ENCODE measurements at places on chromosomes 16 and 17.

GRCh38 chr16:54173490-54173889, 113.1 kb downstream of the IRX3 start:
- DNase-seq: no peak

DNA sequence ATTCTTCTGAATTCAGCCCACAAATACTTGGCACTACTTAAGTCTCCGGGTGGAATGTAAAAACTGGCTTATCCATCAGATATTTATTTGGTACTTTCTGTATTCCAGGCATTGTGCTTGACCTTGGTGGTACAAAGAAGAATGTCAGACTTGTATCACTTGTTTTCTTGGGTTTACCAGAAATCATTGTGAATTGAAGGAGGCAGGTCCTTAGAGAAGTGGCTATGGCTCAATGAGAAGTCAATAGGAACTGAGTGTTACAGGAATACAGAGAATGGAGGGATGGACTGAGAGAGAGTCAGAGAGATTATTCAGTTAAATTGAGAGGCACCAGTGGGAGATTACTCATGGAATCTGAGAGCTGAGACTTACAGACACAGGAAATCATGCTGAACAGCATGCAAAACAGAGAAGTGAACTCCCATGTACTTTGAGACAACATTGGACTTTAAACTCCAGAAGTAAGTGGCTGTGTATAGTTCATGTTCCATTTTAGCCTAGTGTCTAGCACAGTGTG, 704.1 kb downstream of the CDH11 start:
- DNase-seq: no peak

- DNase-seq: no peak
These were observed 27.9 kb upstream of the SSTR5 start for GRCh38 chr16:1044460-1045309.

- no peak for DNase-seq
These were observed 8.8 kb downstream of the MMP25 start for GRCh38 chr16:3054965-3055733.

DNA sequence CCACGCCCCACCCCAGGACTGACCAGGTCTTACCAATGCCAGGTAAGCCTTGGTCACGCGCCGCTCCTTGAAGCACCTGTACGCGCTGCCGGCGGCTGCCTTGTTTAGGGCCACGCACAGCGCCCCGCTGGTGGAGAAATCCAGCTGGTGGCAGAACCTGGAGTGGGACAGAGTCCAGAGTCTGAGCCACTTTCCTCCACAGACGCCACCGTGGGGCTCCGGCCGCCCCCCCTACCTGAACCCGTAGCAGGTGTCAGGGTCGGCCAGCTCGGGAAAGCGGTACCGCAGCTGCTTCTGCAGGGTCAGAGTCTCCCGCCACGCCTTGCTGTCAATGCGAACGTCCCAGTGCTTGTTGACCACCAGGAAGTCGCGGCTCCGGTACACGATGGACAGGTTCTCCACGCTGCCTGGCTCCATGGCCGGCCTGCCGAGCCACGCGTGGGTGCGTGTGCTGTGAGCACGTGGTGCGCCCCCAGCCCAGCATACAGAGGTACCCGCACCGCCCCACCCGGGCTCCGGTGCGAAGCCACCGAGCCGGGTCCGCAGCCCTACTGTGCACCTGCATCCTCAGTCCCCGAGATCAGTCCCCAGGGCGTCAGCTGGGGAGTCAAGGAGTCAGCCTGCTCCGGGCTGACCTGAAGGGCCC, 737 bp downstream of the RPUSD1 start:
- no peak for DNase-seq

DNA sequence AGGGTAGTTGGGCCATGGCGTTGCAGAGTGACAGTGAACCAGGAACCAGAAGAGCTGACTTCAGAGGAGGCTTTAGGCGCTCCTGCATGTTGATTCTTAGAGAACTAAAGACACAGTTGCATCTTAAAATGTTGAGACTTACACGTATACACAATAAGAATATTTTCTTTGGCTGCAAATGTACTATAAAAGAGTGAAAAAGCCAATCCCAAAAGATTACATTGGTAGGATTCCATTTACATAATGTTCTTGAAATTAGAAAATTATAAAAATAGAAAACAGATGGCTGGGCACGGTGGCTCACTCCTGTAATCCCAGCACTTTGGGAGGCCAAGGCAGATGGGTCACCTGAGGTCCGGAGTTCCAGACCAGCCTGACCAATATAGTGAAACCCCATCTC, 738.8 kb downstream of the WWOX start:
- DNase-seq: no peak

GRCh38 chr16:17404941-17405689, 65.6 kb downstream of the XYLT1 start:
- no peak for DNase-seq

DNA sequence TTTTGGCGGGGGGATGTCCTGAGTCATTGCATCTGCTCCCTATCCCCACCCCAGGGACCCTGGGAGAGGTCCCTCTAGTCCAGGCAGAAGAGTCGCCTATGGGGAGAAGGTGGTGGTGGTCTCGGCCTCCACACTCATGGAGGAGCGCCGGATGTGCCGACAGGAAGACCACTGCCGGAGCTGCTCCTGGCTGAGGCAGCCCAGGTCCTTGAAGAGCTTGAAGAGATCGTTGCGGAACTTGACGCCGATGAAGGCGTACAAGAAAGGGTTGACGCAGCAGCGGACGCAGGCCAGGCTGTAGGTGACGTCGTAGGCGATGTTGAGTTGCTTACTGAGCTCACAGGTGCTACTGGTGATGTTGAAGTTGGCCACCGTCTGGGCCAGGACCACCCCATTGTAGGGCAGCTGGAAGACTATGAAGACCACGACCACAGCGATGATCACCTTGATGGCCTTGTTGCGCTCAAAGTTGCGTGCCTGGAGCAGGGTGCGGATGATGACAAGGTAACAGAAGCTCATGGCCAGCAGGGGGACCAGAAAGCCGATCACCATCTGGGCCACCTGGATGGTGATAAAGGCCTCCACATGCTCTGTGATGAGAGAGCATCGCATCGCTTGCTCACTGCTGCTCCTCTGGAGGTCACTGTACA, 10.5 kb downstream of the CCR7 start:
- DNase-seq: no peak

GRCh38 chr17:77515227-77515626, 374.5 kb downstream of the SEC14L1 start:
- DNase-seq: no peak

GRCh38 chr16:46853713-46854443, 22.9 kb upstream of the C16orf87 start:
- no peak for DNase-seq

GRCh38 chr17:68641276-68642117, 40.3 kb upstream of the FAM20A start:
- no peak for DNase-seq

DNA sequence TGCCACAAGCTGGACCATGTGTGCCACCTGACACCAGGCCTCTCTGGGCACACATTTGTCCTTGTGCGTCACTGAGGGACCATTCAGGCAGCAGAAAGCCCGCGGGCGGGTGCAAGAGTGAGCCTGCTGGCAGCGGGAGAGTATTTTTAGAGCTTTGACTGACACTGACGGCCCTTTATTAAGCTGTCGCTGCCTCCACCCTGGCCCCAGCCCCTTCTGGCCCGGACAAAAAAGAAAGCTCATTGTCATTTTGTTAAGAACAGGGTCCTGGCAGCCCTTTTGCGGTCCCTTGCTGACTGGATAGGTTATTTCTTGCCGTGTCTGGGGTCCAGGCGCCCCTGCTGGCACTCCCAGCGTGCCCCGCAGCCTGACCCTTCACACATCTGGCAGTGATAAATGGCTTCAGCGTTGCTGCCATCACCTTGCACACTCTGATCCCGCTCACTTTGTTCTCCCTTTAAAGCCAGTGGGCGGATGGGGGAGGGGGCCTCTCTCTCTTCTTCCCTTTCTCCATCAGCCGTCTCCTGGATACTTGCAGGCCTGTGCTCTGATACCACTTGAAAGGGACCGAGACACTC, 78.4 kb upstream of the NKD1 start:
- no peak for DNase-seq

- DNase-seq: no peak
These were observed 128.2 kb downstream of the HS3ST3B1 start for GRCh38 chr17:14429084-14429483.

GRCh38 chr16:57157533-57157932, 28.3 kb downstream of the PSME3IP1 start:
- DNase-seq: no peak

GRCh38 chr17:8160741-8161221, 2.0 kb downstream of the VAMP2 start:
- no peak for DNase-seq

DNA sequence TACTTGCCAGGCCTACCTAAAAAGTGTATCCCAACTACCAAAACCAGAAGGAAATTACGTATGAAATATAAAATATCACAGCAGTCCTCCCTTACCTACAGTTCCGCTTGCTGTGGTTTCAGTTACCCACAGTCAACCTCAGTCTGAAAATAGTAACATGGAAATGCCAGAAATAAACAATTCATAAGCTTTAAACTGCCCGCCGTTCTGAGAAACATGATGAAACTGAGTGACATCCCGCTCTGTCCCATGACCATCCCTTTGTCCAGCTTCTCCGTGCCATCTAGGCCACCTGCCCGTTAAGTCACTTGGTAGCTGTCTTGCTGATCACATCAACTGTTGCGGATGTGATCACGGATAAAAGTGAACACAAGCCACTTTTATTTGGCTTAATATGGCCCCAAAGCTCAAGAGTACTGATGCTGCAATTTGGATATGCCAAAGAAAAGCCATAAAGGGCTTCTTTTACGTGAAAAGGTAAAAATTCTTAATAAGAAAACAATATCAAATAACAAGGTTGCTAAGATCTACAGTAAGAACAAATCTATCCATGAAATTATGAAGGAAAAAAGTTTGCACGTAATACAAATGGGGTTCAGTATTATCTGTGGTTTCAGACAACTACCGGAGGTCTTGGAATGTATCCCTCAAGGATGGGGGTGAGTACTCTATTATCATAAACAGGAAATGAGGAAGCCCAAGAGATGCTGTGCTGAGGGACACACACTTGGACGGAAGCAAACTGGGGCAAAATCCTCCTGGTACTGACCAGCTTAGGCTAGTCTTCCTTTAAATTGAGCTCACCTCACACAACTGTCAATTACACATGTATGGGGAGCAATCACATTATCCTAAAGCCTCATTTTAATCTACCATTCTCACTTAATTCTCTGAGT, 8.2 kb downstream of the USP22 start:
- DNase-seq: no peak

GRCh38 chr17:66398059-66398458, 95.6 kb downstream of the PRKCA start:
- no peak for DNase-seq

GRCh38 chr17:29573558-29573869, 5.0 kb downstream of the TP53I13 start:
- no peak for DNase-seq

GRCh38 chr17:33779234-33779591, 475.9 kb upstream of the CCL2 start:
- peak; percentile 7 for DNase-seq

DNA sequence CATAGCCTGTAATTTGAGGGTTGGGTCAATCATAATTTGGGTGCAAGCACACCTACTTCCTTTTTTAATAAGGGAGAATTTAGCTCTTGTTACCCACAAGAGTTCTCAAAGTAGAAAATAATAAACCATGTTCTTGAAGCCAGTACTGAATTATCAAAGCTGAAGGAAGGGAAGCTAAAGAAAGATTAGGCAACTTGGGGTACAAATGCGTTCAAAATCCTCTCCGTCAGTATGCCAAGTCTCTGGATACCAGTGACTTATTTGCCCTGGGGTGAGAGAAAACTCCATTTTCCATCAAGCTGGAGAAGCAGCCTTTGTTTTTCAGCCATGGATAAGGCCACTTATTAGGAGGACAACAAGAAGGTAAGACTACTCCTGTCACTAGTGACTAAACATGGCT, 23.5 kb upstream of the DHRS13 start:
- DNase-seq: no peak

DNA sequence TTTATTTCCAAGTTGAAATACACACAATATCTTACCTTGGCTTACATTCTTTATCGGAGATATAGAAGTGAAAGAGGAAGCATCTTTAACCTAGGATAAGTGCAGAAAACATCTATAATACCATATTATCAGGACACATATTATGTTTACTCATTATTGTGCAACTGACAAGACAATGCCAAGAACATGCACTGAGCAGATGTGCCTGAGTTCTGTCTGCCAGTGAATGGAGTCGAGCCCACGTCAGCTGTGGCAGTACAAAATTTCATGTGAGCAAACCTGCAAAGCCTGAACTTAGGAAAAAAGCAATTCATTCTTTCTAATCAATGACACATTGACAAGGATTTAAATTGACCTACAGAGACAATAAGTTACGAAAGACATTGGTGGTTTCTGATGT, 154.4 kb downstream of the AXIN2 start:
- no peak for DNase-seq

DNA sequence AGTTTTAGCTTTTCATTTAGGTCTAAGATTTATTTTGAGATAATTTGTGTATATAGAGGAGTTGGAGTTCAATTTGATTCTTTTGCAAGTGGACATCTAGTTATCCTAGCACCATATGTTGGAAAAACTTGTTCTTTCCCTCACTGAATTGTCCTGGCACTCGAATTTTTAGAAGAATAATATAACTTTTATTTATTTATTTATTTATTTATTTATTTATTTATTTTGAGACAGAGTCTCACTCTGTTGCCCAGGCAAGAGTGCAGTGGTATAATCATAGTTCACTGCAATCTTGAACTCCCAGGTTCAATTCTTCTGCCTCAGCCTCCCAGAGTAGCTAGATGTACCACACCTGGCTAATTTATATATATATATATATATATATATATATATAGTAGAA, 29.4 kb downstream of the PPM1E start:
- DNase-seq: no peak

GRCh38 chr17:62870552-62870971, 62.4 kb upstream of the MARCHF10 start:
- no peak for DNase-seq

GRCh38 chr17:57130708-57131461, 45.8 kb downstream of the AKAP1 start:
- peak; percentile 72 for DNase-seq

- no peak for DNase-seq
These were observed 4.3 kb upstream of the ADGRG1 start for GRCh38 chr16:57624044-57624688.

DNA sequence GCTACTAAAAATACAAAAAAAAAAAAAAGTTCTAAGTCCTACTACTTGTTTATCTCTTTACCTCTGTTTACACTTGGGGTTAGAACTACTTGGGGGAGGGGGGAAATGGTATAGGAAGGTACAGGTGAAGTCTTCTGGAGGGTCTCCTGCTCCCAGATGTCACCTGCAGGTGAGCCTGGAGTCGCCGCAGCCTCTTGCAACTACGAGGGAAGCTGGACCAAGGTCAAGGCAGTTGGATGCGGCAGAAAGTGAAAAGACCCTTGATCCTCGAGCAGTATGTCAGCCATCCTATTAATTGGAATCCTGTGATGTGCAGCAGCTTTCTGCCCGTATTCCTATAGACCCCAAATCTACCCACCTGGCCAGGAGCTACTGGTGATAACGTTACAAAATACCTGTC, 33.0 kb downstream of the HAPSTR1 start:
- no peak for DNase-seq

GRCh38 chr17:38796451-38797157, 2.8 kb downstream of the PIP4K2B start:
- no peak for DNase-seq
